ENCODE measurements at places on chromosomes 16 and 17.
A peak's percentile ranks its signal among the peaks of the same experiment; 100 is the strongest.

DNA sequence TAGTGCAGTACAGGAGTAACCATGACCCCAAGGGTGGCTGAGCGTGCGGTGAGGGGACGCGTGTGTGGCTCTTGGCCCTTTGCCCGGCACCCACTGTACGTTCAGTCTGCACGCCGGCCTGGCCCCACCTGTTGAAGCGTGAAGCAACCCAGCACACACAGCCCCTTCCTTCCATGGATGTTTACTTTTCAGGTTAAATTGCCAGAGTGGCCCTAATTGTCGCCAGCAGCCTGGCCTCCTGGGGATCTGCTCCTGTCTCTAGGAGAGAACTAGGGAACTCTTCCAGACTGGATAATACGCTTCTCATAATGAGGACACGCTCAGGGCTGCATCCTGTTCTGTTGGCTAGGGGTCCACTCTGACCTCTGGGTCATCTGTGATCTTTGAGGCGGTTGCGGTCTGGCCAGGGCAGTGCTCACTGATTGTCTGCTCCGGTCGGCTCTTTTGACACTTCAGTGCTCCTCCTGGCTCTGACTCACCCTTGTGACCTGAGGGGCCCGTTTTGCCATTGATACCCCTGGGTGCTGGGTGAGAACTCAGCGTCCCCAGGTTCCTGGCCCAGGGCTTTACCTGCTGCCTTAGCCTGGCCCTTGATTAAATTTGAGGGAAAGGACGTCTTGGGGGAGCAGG is 27.7 kb downstream of the TPSG1 start:
- no peak for DNase-seq

GRCh38 chr16:85519540-85520231 is 93.4 kb upstream of the GSE1 start:
- DNase-seq, result no peak

DNA sequence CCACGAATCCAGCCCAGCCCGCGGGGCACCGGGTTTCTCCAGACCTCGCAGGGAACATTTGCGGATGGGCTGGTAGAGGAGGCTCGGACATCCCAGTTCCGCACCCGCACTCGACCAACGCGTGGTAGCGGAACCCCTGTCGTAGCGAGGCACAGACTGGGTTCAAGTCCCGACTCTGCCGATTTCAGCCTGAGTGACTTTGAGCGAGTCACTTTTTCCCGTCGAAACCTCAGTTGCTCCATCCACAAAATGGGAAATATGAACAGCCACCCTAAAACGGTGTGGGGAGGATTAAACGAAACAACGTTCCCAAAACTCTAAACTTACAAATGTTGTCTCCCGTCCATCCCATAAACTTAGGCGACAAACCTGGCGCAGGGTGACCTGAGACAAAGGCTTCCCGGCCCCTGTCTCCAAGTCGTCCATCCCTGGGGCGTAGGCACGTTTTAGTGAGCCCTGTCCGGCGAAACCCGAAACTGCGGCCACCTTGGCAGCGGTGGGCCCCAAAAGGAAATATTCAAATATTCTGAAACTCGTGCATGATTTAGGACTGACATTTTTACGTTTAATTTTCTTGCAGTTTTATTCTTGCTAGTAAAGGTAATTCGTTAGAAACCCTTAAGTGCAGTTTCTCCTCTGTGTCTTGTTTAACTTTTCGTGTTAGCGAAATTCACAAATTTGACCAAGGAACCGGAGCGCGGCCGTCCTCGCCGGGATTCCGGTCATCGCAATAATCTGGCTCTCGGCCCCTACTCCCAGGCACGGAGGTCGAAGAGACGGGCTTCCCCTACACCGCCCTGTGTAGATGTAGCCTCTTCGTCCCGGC is 1.9 kb upstream of the MLLT6 start:
- DNase-seq, result no peak

DNA sequence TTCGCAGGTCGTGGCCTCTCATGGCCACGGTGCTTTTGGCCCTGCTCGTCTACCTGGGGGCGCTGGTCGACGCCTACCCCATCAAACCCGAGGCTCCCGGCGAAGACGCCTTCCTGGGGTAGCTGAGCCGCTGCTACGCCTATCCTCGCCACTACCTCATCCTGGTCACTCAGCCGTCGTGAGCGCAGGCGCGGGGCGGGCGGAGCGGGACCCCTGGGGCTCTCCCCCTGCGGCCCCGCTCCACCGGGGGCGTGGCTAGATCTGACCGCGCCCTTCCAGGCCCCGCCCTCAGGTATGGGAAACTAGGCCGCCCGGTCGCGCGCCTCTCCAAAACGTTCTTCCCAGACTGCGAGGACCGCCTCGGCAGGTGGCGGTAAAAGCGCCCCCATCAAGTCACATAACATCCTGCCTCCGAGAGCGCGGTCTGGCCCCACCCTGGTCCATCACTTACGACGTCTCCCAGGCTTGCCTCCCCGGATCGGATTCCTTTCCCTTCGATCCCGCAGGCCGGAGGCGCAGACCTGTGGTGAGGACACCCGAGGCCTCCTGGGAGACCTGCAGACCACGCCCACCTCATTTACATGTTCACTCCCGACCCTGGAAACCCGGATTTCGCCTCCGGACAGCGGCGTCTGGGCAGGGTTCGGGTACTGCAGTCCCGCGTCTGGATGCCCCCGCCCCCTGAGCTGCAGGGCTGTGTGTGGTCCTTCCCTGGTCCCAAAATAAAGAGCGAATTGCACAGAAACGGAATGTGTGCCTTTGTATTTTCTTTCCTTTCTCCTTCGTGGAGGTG is 91.5 kb upstream of the TMEM97 start:
- peak; percentile 89 for DNase-seq

DNA sequence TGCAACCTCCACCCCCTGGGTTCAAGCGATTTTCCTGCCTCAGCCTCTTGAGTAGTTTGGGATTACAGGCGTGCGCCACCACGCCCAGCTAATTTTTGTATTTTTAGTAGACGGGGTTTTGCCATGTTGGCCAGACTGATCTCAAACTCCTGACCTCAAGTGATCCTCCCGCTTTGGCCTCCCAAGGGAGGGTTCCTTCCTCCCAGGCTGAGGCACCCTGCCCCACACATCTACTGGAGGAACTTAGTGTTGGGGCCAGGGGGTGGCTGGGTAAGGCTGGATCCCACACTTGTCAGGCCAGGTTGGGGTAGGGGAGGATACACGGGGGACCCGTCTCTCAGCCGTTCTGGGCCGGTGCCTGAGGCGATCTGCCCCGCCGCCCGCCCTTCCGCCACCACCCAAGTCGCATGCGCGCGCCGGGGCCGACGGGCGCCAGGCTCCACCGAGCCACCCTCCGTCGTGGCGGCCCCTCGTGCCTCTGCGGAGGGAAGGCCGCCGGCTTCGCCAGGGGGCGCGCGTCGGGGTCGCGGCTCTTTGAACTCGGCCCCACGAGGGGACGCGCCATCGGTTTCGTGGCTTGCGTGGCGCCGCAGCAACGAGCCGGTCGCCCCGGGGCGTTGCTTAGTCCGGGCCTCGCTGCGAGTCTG is 15.9 kb downstream of the GRB7 start:
- peak; percentile 32 for DNase-seq

DNA sequence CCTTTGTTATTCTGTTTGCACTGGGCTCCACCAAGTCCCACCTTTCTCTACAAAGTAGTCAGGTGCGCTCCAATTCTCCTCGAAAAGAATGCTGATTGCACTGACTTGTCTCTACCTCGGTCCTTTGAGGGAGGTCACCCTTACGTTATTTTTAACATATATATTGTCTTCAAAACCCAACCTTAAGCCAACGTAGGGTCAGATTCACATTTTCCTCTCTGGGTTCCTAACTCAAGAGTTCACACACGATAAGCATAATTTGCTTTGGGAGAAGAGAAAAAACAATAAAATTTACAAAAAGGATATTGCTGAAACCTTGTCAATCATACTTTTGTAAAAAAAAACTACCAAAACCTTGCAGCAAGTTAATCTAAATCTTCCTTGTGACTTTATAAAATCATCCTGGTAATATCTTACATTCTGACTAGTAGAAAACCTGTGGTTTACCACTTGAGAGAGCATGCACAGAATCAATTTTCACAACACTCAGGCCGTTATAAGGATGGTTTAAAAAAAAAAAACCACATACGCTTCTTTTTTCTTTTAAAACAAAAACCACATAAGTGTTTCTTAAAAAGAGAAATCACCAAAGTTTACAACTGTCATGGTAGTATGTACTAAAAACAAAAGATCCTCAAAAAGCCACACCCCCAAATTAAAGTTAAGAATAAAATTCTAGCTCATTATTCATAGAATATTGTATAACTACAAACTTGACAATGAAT is 72.2 kb upstream of the TRAP1 start:
- DNase-seq, result no peak

- no peak for DNase-seq
Measured at GRCh38 chr17:61454381-61455323, 2.4 kb downstream of the TBX4 start.

- DNase-seq, result no peak
Measured at GRCh38 chr16:59719121-59719520, 985.0 kb upstream of the GOT2 start.

- DNase-seq, result no peak
Measured at GRCh38 chr17:3929181-3929580, 12.9 kb upstream of the P2RX1 start.

DNA sequence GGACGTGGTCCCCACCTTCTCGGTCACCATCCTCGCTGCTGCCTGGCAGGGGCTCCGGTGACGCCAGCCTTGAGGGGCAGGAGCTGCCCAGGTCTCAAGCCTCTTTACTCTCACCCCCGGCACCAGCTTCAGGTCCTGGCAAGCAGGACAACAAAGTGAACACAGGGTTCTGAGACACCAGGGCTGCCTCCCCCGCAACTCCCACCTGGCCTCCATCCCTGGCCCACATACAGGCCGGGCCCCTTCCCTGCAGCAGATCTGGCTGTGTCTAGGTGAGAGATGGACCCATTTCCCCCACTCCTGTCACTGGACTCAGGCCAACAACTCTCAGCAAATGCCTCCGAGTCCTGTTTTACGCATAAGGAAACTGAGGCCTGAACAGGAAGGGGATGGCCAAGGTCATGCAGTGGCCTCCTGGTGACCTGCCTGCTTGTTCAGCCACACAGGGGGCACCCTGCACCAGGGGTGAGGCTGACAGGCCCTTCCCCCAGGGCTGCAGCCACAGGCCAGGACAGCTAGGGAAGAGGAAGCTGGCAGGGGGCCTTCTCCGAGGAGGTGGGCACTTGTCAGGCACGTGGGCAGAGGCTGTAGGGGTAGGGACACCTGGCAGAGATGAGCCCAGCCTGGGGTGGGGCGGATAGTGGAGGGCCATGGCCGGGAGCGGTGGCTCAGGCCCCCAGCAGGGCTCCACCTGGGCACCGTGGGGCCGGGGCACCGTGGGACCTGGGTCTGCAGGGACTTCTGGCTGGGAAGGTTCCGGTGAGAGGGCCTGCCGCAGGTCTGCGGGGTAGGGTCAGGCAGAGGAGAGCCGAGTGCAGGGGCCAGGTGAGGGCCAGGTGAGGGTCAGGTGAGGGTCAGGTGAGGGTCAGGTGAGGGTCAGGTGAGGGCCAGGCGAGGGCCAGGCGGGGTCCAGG is 46.7 kb upstream of the PVALEF start:
- no peak for DNase-seq

DNA sequence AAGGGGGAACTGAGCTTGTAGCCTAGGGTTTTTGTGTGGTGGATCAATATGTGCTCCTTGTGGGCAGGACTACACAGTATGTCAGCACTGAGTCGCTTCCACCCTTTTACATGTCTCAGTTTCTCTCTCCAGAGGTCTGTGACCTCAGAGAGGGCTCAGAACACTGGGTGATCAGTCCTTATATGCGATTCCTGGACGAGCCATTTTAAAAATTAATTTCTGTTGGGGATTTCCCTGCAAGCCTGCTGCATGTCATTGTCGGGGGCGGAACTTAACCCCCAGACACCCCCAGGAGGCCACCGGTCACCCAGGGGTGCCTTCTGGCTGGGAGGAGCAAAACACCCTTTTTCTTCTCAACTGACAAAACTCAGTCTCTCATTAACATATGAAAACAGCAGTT is 14.1 kb downstream of the DHRS7B start:
- no peak for DNase-seq

DNA sequence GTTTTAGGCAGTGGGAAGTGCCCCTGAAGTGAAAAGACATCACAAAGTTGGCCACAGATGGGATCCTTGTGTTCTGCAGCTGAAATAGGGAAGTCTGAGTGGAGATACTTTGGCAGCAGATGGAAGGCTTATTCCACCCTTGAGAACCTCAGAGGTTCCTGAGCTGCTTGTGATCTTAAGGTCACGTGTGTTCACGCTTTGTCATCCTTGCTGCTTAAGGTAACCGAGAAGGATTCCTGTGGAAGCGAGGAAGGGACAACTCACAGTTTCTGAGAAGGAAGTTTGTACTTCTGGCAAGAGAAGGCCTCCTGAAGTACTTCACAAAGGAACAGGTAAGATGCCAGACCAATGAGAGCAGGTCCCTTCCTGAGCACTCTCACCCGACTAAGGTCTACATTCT is 12.2 kb downstream of the ADAP2 start:
- no peak for DNase-seq

GRCh38 chr16:83899272-83899897 is 470 bp downstream of the MLYCD start:
- DNase-seq, result no peak

- no peak for DNase-seq
Measured at GRCh38 chr17:51653878-51654277, 393.5 kb downstream of the UTP18 start.

DNA sequence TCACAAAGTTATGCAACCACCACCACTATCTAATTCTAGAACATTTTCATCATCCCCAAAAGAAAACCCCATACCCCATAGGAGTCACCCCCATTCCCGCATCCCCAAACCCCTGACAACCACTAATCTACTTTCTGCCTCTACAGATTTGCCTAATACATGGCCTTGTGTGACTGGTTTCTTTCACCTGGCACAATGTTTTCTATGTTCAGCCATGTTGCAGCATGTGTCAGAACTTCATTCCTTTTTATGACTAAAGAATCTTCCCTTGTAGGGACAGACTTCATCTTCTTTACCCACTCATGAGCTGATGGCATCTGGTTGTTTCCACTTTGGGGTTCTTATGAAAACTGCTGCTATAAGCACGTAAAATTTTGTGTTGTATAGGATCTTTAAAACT is 34.6 kb downstream of the CYTH1 start:
- DNase-seq, result no peak

GRCh38 chr16:54115558-54115957 is 171.0 kb downstream of the IRX3 start:
- DNase-seq, result no peak

- DNase-seq, result no peak
Measured at GRCh38 chr16:679814-680624, at the start of gene STUB1. Gene STUB1 (plus strand): TSS chr16:680410. CDS start chr16:680526, 116 bp downstream.
